ENCODE measurements at places on chromosomes 6 and 20.

- DNase-seq = peak; percentile 17
Observed at GRCh38 chr6:35057449-35058357, 83.4 kb downstream of the TCP11 start.

DNA sequence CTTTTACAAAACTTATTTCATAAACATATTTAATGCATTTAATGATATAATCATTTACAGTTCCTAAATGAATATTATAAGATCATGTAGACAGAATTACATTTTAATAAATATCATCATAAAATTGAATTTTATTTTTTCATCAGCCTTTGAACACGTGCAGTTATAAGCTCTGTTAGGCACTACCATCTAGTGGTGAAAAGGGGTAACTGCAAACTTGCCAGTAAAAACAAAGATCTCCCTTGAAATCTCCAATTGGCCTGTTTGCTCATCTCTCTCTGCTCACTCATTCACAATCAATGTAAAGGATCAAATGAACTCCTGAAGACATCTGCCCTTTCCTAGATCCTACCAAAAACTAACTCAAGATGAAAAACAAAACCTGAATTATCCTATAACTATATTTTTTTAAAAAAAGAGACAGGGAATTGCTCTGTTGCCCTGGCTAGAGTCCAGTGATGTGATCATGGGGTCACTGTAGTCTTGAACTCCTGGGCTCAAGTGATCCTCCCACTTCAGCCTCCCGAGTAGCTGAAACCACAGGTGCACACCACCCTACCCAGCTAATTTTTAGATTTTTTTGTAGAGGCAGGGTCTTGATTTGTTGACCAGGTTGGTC is 31.7 kb downstream of the SAMHD1 start:
- DNase-seq = peak; percentile 72

- no peak for DNase-seq
Observed at GRCh38 chr6:52330470-52330869, 31.5 kb upstream of the PAQR8 start.

DNA sequence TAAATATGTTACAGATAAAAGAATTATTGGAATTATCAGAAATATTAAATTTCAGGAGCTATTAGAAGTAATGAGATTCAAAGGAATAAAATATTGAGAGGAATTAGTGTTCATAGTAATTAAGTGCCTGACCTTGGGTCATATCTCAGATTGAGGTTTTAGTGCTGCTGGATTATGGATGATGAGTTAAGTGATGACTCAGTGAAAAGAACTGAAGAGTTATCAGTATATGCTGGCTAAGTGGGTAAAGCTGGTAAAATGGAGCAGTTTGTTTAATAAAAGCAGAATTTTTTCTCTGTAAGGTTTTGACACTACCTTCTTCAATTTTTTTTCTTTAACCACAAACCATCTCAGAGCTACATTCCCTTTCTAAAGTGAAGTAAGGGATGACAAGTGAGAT is 206.7 kb downstream of the MANEA start:
- DNase-seq = no peak

DNA sequence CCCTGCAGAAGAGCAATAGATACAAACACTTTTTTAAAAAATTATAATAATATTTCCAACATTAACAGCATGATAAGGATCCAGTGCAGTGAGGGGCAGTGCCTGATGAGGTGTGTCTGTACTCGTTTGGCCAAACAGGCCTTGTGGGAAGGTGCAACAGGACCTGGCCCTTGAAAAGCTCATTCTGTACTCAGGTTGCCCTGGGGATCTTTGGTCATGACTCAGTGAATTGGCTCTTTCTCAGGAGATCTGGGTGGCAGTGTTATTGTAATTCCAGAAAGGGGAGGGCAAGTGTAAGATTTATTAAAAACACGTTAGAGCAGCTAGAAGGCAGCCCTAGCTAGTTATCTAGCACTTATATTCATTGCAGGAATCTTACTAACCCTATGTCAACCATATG is 2.9 kb upstream of the SPINT3 start:
- DNase-seq = peak; percentile 19

DNA sequence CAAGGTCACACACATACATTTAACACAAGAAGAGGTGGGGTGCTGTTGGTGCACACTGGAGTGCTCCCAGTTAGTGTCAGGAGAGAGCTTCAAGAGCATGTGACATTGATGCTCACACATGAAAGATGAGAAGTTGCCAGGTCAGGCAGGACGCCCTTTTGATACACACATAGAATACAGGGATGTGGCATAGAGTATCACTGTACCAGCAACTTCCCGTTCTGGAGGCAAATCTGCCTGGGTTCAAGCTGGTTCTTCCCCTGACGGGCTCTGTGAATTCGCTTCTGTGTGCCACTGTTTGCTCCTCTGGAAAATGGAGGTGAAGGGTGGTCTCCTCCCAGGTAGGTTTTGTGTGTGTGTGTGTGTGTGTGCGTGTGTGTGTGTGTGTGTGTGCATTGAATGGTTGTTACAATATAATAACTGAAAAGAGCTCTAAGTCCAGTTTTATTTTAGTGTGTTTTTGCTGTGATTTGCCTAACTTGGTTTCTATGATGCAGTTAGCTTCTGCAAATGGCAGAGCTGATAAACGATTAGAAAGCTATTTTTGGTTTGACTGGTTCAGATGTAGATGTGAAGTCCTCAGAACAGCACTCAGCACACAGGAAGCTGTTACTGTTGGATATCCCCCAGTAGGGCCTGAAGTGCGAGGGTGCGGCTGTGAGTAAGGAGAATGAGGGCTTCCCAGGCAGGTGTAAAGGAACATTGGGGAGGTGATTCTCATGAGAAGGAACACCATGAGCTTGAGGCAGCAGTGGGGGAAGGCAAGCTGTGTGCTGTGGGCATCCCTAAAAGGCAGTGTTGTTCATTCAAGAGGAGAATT is 53.4 kb downstream of the HIVEP1 start:
- no peak for DNase-seq

GRCh38 chr6:158372574-158372973 is 60.3 kb downstream of the TULP4 start:
- no peak for DNase-seq

- no peak for DNase-seq
Observed at GRCh38 chr6:145823328-145823944, 8.8 kb upstream of the FBXO30 start.

GRCh38 chr20:36468149-36469000 is 72.9 kb upstream of the MYL9 start:
- DNase-seq = no peak

GRCh38 chr6:129030215-129030614 is 147.3 kb downstream of the LAMA2 start:
- peak; percentile 33 for DNase-seq

DNA sequence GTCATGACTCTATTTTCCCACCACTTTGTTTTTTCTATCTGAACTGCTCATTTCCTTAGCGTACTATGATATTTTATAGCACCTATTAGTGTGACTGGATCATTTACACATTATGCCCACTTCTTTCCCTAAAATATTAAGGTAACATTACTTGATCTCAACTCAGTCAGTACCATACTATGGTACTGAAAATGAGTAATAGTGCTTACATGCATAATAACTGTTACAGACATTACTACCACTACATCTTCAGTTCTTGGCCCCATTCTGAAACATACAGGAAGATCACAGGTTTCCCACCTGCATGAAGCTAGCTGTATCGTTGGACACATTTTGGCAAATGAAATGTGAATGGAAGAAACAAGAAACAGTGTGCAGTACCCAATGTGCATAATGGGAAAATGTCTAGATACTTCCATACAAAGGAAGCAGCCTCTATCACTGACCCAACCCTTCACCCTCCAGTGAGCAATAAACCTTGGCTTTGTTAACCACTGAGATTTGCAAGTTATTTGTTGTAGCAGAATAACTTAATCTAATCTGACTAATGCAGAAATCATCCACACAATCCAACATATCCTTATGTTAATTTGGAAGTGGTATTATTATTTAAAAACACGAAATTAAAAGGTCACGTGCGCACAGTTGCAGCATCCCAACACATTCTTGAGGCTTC is 108.6 kb upstream of the DOK5 start:
- no peak for DNase-seq

DNA sequence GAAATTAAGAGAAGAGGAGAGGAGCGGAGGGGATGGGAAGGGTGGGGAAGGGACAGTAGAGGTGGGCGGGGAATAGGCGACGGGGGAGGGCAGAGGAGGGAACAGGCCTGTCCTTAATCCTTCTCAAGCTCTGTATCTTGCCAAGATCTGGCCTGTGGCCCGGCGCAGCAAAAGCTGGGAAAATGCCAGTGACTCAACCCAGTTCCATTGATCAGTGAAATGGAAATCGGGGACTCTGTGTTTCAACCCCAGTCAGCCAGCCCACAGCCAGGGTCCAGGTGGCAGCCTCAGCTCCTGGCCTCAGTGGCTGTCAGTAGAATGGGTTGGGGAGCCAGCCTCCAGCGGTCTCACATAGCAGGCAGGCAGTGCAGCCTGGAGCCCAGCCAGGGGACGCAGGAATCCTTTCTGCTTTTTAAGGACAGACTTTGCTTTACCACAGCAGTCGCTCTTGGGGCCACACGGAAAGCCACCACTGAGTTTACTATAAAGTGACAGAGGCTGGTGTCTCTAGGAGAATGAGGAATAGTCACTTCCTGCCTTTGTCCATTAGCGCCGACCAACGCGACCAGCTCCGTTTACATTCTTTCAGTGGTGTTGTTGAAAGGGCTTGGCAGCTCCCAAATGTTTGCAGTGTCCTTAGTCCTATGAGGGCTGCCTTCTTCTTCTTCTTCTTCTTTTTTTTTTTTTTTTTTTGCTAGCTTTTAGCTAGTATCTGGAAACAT is 128.0 kb downstream of the RIN2 start:
- DNase-seq = peak; percentile 57

- peak; percentile 69 for DNase-seq
Observed at GRCh38 chr6:132227904-132228303, 173.4 kb downstream of the MOXD1 start.

- no peak for DNase-seq
Observed at GRCh38 chr6:42368181-42368580, 83.5 kb downstream of the TRERF1 start.

DNA sequence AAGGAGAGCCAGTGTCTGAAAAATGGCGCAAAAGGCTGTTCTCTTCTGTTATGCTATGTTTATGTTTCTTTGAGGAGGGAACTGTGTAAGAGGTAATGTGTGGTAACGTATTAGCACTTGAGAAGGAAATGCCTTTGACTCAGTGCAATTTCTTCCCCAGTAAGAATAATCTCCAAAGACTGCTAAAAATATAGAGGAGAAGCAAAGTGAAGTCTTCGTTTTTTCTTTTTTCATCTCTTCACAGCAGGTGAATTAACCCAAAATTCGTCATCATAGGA is 47.1 kb upstream of the IFNGR1 start:
- DNase-seq = no peak

DNA sequence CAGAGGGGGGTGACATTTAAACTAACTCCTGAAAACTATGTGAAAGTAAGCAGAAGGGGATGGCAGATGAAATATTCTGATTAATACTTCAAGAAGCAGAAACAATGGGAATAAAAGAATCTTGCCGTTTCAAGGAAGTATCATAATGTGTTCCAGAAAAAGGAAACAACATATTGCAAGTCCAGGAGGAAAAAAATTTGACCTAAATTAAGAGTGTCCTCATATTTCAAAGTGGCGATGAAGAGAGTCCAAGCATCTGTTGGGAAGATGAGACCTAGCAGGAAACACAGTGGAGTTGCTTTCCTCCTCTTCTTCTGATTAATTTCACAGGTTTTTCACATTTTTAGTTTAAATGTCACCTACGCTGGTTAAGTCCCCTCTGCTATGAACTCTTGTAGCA is 45.6 kb upstream of the TNFAIP3 start:
- no peak for DNase-seq

GRCh38 chr6:101393829-101394251 is 332 bp downstream of the GRIK2 start:
- DNase-seq = peak; percentile 51

- DNase-seq = no peak
Observed at GRCh38 chr6:138989098-138989983, 1.3 kb upstream of the REPS1 start.

GRCh38 chr6:116446399-116446798 is 14.8 kb upstream of the CALHM6 start:
- peak; percentile 65 for DNase-seq

GRCh38 chr6:89492025-89492640 is 59.2 kb downstream of the ANKRD6 start:
- DNase-seq = no peak

- no peak for DNase-seq
Observed at GRCh38 chr6:6844530-6844929, 256.0 kb downstream of the LY86 start.

DNA sequence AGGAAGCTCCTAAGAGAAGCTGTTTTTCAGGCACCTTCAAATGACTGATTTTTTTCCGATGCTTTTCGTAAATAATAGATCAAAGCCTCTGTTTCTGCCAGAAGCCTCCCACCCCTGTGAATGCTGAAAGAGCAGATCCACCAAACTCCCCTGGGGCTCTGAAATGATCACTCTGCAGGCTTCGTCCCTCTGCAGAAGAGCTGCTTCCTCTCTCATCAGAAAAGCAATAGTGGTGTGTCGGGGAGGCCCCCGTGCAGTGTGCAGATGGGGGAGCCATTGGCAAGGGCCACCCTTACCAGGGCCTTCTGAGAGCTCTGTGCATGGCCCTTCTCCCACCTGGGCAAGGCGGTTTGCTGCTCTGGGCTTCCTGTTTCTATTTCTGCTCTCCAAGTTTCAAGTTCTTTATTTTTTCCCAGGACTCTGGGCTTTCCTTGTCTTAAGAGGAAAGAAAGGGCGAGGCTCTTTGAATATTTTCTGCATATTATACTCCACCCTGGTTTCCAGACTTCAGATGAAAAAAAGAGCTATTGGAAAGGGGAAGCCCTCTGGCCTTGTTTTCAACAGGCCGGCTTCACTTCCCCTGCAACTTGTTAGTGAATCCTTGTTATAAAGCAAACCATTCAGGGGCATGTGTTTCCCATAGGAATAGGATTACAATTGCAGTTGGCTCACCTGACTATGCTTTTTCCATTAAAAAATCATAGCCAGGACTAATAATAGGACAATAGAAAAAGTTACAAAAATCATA is 155.2 kb downstream of the TTLL2 start:
- DNase-seq = no peak

DNA sequence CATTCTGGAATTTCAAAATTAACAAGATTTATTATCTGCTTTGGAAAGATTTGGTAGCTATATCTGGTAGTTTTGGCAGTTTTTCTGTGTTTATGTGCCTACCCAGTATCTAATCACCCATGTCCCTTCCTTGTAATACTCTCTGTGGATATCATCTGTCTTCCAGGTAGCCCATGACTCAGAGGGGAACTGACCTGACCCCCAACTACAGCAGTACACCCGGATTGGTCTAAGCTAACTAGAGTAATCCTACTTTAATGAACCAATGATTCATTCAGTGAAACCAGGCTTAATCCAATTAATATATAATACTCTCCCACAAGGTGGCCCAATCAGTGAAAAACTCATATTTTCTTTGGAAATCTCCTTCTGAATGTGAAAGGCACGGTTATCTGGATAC is 295.3 kb upstream of the SULF2 start:
- DNase-seq = no peak

- peak; percentile 86 for DNase-seq
Observed at GRCh38 chr6:131982740-131983259, 31.6 kb upstream of the CCN2 start.

- DNase-seq = peak; percentile 89
Observed at GRCh38 chr6:109406196-109406595, 23.9 kb upstream of the CD164 start.

- DNase-seq = peak; percentile 95
Observed at GRCh38 chr6:7697820-7698623, 27.9 kb upstream of the BMP6 start.

All from GM23248 (cell line).